ENCODE measurements at places on chromosomes 16 and 17. TPM values are rescaled to one million over a fixed set of nuclear protein-coding genes. Genes with fewer than 3 reads are reported as not detected.

The LIMD2 gene
- total RNA-seq = 25.9 TPM

- H3K27me3 ChIP-seq = no peaks in the 10 kb centered on the region
- H3K4me1 ChIP-seq = peaks cover 22% of the 10 kb centered on the region
- no peaks in the 10 kb centered on the region for H3K36me3 ChIP-seq
- no peak overlapping the region for H3K4me3 ChIP-seq
- H3K27ac ChIP-seq = no peak overlapping the region
- DNase-seq = no peak
Observed at GRCh38 chr16:69476920-69477443, 52.6 kb downstream of the CYB5B start.

- no peak for DNase-seq
- no peaks in the 10 kb centered on the region for H3K4me1 ChIP-seq
- no peaks in the 10 kb centered on the region for H3K36me3 ChIP-seq
- no peak overlapping the region for H3K4me3 ChIP-seq
Observed at GRCh38 chr16:64434526-64435069, 687.3 kb downstream of the CDH11 start.

GRCh38 chr17:28055546-28056275 lies 13.2 kb downstream of the NLK start:
- no peaks in the 10 kb centered on the region for H3K27me3 ChIP-seq
- H3K27ac ChIP-seq = no peak overlapping the region
- no peaks in the 10 kb centered on the region for H3K36me3 ChIP-seq
- DNase-seq = no peak
- no peak overlapping the region for H3K4me3 ChIP-seq

The MT1H gene
- total RNA-seq = 4.3 TPM

The ABCA8 gene
- 38.3 TPM for total RNA-seq

GRCh38 chr16:20750558-20750957 lies 8.9 kb upstream of the THUMPD1 start:
- DNase-seq = no peak
- H3K4me1 ChIP-seq = no peaks in the 10 kb centered on the region
- no peak overlapping the region for H3K27ac ChIP-seq
- no peaks in the 10 kb centered on the region for H3K27me3 ChIP-seq

- peak overlapping the region; percentile 59 for H3K27ac ChIP-seq
- DNase-seq = no peak
- H3K4me1 ChIP-seq = peaks cover 61% of the 10 kb centered on the region
- peak overlapping the region; percentile 61 for H3K4me3 ChIP-seq
- peaks cover 5% of the 10 kb centered on the region for H3K36me3 ChIP-seq
- peaks cover 25% of the 10 kb centered on the region for H3K27me3 ChIP-seq
Observed at GRCh38 chr17:63477480-63478440, 899 bp downstream of the ACE start.

- H3K4me1 ChIP-seq = no peaks in the 10 kb centered on the region
- H3K27me3 ChIP-seq = no peaks in the 10 kb centered on the region
- no peak for DNase-seq
Observed at GRCh38 chr17:72466199-72466598, 345.4 kb downstream of the SOX9 start.

- H3K27ac ChIP-seq = no peak overlapping the region
- H3K27me3 ChIP-seq = peaks cover 16% of the 10 kb centered on the region
- H3K36me3 ChIP-seq = no peaks in the 10 kb centered on the region
- no peak overlapping the region for H3K4me3 ChIP-seq
Observed at GRCh38 chr17:3959295-3959899, 4.8 kb downstream of the ATP2A3 start.

DNA sequence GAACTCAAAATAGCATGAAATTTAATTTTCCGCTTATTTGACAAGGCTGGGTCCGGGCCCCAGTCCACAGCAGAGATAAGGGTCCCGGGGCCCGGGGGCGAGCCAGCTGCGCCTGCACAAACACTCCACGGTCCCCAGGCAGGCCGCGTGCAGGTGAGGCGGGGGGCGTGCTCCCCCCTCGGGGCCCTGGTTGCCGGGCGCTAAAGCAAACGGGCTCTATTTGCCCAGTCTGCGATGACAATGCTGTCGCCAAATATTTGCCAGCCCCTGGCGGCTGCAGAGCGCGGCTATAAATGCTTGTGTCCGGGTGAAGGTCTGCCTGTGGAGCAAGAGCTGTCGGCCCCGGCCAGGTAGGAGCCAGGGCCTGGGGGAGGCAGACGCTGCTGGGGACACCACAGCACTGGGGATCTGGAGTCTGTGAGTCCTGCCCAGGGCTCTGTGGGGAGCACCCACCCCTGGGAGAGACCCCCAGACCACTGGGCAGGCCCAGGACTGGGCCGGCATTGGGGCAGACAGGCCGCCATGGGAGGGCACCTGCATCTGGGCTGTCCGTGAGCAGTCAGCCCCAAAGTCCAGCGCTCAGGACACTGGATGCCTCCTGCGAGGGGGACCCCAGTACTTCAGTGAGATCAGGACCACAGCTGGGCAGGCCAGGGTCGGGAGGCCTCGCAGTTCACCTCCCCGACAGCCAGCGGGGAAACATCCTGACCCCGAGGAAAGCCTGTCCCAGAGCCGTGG lies at the start of gene PERCC1:
Gene PERCC1 (plus strand): TSS at position 320 of the 738 bp plus-strand sequence. CDS start 1,516 bp downstream, outside the sequence.
- H3K4me3 ChIP-seq = no peak within 1 kb of the TSS
- H3K4me1 ChIP-seq = no peaks in the 10 kb centered on the region
- H3K27ac ChIP-seq = no peak within 1 kb of the TSS
- DNase-seq = no peak
- peaks cover 17% of the 10 kb centered on the region for H3K27me3 ChIP-seq
- no peaks in the 10 kb centered on the region for H3K36me3 ChIP-seq

All from lower lobe of right lung (tissue), 2 donors.